ENCODE measurements at places on chromosomes 6 and 20.

DNA sequence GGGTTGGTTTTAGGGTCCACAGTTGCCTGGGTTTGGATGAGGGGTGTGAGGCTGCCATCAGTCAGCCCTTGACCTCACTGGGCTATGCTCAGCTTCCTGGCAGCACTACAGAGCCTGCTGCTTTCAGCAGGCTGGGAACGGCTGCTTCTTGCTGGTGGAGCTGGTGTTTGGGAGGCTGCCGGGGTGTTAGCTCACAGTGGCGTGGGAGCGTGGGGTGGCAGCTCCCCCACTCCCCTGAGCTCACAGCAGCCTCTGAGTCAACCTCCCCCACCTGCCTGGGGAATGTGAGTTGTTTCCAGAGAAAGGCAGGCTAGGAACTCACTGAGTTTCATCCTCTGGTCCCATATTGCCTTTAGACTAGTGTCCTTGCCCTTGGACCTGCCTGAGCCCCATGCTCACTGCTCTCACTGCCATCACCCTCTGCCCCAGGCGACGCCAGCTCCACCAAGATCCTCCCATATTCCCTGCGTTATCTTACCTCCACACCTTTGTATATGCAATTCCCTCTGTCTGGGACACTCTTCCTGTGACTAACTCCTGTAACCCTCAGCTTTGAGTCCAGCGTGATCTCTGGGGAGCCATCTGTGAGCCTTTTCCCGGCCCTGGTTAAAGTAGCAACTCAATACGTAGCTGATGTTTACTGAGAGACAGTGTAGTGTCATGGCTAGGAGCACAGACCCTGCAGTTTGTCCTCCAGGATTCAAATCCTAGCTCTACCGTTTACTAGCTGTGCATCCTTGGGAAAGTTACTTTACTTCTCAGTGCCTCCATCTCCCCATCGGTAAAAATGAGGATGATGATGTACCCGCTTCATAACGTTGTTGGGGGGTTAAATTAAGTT is 34.8 kb downstream of the PPP1R16B start:
- no peak for DNase-seq

DNA sequence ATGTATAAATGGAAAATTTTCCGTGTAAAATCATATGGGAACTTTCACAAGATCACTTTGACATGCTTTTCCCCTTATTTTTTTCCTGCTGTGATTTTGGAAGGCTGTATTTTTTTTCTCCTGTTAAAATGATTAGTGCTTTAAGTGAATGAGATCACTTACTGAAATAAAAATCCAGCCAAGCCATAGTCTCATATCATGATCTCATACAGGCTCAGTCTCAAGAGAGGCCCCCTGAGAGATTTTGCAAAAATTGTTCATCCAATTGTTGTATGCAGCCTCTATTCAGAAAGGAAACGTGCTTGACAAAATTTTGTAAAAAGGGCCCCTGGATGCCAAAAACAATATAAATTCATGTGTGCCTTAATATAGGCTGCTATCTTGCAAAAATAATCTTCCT is 528.2 kb downstream of the HDGFL1 start:
- no peak for DNase-seq

DNA sequence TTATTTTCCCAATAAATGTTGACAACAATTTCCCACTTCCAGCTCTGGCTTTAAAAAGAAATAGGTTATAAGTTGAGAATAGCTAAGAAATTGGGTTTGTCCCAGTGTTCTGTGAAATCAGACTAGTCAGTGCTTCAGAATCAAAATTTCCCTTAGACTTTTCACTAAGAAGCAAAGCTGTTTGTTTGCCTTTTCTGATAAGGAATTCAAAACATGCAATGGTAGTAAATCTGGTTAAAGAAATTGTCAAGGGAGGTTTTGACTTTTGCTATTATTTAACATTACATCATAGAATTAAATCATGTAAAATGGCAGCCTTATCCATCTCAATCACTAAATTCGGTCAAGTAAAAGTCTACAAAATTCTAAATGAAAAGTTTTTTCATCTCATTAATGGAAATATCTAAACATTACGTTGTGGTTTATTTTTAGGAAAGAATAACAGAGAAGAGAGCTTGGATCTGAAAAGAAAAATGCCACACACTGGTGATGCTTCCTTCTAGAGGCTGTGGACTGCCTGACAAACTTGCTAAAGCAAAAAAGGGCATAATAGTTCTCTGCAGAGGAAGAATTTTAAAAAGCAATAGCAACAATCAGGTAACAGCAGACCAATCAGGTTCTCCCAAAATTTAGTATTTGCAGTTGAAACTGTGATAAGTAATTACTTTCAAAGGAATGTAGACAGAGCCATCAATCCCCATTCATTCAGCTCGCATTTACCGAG is 36.4 kb downstream of the PLAGL1 start:
- DNase-seq: no peak

DNA sequence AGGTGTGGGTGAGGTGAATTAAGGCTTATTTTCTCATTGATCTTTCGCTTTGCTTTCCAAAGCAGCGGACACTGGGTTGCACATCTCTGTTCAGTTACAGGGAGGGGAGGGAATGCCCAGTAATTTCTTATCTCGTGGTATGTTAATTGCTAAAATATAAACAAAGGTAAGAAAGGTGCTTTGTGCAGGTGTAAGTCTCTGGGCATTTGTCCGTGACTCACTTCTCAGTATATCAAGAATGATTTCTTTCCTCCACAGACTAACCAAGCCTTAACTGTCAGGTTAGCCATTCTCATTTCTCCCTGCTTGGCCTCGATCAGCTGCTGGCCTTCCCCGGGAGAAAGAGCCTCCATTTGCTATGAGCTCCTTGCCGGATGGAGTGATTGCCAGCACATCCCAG is 862.1 kb downstream of the KIF16B start:
- DNase-seq: no peak

DNA sequence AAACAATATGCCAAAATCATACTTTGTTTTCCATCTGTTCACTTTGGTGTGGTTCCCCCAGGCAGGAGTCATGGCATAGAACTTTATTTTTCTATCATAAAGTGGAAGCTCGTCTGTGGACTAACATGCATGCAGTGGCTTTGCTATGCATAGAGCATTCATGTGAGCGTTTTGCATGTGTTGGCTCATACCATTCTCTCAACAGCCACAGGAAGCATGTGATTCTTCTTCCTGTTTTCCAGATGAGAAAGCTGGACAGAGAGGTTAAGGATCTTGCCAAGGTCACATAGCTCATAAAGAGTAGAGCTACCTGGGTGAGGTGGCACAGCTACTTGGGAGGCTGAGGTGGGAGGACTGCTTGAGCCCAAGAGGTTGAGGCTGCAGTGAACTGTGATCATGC is 123.4 kb upstream of the HDGFL1 start:
- no peak for DNase-seq

DNA sequence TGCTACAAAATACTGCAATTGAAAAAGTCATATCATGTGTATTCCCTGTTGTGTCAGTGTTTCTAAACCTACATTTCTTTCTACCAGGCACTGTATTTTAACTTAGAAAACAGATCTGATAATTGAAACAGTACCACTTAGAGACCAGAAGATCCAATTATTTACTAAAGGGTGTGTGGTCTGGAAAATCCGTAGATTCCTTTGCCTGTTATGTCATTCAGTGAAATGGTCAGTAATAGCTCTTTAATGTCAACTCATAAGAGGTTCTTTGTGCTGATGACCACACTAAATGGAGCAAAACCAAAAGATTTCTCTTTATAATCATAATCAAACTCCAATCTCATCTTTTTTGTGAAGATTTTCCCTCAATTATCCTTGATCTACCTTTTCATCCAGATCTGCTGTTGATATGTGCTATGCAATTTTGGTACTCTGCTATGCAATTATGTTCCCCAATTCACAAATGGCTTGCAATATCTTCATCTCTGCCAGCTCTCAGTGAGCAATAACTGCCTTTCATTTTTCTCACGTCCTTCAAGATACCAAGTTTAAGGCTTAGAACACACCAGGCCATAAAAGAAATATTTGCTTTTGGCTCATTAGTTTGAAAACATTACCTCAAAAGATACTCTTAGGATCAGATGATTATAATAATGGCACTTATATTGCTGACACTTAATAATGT is 165.5 kb downstream of the MOXD1 start:
- no peak for DNase-seq

- DNase-seq: no peak
Measured at GRCh38 chr6:35166520-35166919, 25.4 kb upstream of the TCP11 start.

- no peak for DNase-seq
Measured at GRCh38 chr6:164303102-164303964, 888.8 kb downstream of the QKI start.

GRCh38 chr6:138291036-138291848 is 73.0 kb upstream of the PBOV1 start:
- DNase-seq: no peak

GRCh38 chr6:78810146-78810545 is 57.2 kb upstream of the IRAK1BP1 start:
- DNase-seq: no peak

DNA sequence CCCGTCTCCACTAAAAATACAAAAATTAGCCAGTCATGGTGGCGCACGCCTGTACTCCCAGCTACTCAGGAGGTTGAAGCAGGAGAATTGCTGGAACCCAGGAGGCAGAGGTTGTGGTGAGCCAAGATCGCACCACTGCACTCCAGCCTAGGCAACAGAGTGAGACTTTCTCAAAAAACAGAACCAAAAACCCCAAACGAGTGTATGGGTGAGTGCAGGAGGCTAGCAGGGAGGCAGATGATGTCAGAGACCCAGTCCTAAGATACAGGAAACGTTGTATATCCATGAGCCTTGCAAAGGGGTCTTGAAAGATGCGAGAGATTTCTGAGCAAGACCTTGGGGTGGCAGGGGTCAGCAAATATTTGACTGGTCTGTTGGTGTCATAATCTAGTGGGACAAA is 136.2 kb downstream of the JARID2 start:
- DNase-seq: no peak

DNA sequence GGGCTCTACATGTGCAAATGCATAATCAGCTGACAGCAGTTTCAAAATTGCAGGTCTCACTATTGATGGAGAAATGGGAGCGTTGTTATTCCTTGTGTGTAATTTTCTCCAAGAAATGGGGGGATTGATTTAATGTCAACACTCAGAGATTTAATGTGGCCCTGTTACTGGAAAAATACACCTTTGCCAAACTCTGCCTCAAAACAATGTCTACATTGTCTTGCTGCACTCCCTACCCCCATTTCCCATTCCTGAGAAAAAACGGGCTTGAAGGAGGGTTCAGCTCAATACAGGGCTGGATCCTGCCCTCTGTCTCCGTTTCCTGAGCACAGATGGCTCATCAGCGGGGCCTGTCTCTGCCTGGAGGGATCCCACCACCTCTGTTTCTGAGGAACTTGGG is 18.4 kb downstream of the EDN3 start:
- DNase-seq: no peak

GRCh38 chr6:54846243-54846856 is at the start of gene FAM83B:
Gene FAM83B (plus strand): TSS chr6:54846771. CDS start chr6:54870247, 23,476 bp downstream.
- no peak for DNase-seq

- peak; percentile 99 for DNase-seq
Measured at GRCh38 chr6:118377711-118378414, 170.2 kb upstream of the PLN start.

DNA sequence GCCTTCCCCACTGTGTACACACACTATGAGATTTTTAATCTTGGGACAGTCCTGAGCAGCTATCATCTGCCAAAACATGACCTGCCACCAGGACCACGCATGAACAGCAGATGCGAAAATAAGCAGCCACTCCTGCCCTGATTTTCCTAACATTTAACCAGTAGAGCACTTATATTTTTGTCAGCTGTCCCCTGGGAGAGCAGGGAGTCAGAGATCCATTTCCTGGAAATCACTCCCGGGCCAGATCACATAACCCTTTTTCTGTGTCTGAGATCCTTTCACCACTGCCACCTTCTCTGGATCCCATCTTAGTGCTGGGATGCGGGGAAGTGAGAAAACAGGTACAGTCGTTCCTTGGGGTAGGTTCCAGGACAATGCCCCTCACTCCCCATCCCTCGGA is 5.7 kb downstream of the SDCBP2 start:
- no peak for DNase-seq

DNA sequence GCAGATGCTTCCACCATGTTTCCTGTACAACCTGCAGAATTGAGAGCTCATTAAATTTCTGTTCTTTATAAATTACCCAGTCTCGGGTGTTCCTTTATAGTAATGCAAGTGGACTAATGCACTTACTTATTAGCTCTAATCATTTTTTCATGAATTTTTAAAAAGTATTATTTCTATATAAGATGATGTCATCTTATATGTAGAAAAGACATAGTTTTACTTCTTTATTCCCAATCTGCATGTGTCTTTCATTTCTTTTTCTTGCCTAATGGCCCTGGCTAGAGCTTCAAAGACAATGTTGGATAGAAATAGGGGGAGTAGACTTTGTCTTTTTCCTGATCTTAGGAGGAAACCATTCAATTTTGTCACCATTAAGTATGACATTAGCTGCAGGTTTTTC is 27.8 kb downstream of the OTOR start:
- no peak for DNase-seq

DNA sequence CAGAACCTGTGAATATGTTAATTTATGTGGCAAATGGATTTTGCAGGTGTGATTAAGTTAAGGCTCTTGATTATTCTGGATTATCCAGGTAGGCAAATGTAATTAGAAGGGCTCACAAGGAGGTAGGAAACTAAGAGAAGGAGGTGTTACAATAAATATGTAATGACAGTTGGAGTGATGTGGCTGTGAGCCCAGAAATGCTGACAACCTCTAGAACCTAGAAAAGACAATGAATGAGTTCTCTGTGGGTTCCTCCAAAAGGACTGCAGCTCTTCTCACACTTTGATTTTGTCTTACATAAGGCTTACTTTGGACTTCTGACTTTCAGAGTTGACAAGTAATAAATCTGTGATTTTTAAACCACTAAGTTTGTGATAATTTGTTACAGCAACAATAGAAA is 406.6 kb upstream of the EPHA7 start:
- DNase-seq: no peak

DNA sequence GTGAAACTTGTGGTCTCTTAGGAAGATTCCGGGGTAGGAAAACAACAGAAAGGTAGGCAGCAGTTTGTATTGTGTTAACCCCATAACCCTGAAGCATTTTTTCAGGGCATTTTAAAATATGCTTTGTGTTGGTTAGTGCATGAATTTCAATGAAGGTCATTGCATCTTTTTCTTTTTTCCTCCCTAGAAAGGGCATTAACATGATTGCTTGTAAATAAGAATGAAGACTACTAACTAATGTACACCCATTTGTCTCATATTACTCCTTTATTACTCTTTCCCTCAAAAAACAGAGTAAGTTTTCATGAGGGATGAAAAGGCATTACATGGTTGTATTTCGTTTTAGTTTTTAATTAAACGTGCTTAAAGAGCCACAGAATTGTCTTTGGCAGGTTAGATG is 141.4 kb downstream of the OGFRL1 start:
- no peak for DNase-seq

DNA sequence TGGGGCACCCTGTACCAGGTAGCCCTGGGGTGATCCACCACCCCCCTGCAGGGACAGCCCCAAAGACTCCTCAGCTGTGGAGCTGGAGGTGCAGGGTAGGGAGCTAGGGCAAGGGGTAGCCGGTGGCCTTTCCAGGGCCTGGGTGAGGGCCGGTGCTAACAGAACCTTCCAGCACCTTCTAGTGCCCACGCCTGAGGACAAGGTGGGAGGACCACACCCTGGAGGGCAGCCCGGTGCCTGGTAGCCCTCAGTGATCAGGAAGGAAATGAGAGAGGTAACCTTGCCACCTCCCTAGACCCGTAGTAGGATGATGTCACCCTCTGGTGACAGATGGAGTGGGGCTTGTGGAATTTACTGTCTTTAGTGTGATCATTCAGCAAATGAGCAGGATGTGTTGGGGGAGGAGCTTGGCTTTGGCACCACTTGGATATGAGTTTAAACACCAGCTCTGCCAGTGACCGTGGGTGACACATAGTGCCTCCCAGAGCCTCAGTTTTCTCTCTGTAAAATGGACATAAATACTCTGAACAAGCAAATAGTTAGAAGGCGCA is 187.7 kb downstream of the NFATC2 start:
- DNase-seq: no peak

Data from NCI-H1092 treated with DMSO at 0.1 percent for 48 hours (cell line).